ENCODE measurements at places on chromosomes 6 and 20.

- DNase-seq = no peak
Measured at GRCh38 chr6:144332177-144332576, 47.0 kb downstream of the UTRN start.

DNA sequence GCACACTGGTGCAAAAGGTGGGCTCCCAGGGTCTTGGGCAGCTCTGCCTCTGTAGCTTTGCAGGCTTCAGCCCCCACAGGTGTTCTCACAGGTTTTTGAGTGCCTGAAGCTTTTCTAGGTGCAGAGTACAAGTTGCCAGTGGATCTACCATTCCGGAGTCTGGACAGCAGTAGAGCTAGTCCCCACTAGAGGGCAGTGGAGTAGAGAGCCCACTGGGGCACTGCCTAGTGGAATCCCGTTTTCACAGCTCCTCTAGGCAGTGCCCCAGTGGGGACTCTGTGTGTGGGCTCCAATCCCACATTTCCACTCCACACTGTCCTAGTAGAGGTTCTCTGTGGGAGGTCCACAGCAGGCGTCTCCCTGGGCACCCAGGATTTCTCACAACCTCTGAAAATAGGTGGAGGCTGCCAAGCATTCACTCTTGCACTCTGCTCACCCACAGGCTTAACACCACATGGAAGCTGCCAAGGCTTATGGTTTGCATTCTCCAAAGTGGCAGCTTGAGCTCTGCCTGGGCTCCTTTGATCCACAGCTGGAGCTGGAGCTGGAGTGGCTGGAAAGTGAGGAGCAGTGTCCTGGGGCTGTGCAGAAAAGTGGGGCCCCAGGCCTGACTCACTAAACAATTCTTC is 86.3 kb upstream of the PROKR2 start:
- DNase-seq = peak; percentile 45

DNA sequence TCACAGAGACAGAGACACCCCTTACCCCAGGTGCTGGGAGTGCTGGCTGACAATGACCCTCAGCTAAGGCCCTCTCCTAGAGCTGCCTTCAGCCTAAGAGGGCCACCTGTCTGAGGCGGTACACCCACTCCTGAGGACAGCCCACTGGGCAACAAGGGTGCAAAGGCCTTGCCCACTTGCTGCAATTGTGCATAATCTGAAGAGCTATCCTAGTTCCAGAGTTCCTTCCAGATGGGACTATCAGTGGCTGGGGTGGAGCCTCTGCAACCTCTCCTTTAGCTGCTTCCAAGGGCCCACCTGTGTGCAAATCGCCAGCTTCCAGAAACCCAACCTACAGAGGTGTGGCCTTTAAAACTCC is 87.5 kb downstream of the PREX1 start:
- DNase-seq = no peak

GRCh38 chr6:21332077-21332476 is 261.5 kb upstream of the SOX4 start:
- DNase-seq = no peak

DNA sequence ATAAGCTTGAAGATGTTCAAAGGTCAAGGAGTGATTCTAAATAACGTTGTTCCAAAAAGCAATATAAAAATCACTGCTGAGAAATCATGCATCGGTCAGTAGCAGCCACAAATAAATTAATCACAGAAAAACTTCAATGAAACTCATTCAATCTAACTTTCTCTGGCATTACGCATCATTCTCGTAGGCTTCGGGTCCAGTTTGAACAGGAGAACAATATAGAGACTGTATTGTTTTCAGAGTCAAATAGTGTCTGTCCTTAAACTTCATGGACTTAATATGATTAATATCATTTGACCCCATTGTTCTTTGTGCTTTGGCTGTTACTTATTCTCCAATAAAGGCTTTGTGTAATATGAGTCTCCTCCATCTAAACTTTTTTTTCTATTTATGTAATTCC is 200.4 kb downstream of the C6orf118 start:
- no peak for DNase-seq

GRCh38 chr6:24513602-24514001 is 18.8 kb downstream of the ALDH5A1 start:
- DNase-seq = no peak

- peak; percentile 6 for DNase-seq
Measured at GRCh38 chr6:144820270-144820669, 535.1 kb downstream of the UTRN start.

GRCh38 chr20:35145141-35145564 is 2.0 kb downstream of the EDEM2 start:
- peak; percentile 72 for DNase-seq

DNA sequence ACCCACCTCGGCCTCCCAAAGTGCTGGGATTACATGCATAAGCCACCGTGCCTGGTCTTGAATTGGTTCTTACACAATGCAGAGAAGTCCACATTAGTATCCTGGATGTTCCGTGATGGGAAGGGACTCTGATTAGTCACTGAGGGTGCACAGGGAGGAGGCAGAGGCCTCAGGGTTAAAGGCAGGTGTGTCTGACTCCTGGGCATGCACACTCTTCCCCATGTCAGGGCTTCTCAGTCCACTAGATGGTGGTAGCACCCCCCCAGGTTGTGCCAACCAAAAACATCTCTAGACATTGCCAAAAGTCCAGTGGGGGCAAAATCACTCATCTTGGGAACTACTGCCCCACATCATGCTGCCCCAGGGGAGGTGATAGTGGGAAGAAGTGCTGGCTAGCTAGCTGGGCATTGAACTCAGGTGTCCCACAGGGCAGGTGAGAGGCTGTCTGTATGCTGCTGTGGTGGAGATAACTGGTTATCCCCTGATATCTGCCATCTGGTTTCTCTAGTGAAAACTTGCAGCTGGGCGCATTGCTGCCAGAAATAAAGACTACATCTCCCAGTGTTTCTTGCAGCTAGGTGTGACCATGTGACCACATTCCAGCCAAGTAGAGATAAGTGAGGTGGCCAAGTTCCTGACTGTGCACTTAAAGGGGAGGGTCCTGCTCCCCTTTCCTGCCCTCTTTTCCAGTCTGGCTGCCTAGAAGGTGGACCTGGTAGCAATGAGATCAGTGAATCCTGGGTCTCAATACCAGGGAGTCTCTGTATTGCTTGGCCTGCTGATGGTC is 8.4 kb upstream of the NSFL1C start:
- DNase-seq = peak; percentile 54

All from NB4 (cell line).